ENCODE measurements at places on chromosomes 16 and 17.

- DNase-seq, result no peak
These were observed 6.8 kb downstream of the ACD start for GRCh38 chr16:67653128-67653788.

- no peak for DNase-seq
These were observed 331.3 kb upstream of the EEF2KMT start for GRCh38 chr16:5428932-5429331.

DNA sequence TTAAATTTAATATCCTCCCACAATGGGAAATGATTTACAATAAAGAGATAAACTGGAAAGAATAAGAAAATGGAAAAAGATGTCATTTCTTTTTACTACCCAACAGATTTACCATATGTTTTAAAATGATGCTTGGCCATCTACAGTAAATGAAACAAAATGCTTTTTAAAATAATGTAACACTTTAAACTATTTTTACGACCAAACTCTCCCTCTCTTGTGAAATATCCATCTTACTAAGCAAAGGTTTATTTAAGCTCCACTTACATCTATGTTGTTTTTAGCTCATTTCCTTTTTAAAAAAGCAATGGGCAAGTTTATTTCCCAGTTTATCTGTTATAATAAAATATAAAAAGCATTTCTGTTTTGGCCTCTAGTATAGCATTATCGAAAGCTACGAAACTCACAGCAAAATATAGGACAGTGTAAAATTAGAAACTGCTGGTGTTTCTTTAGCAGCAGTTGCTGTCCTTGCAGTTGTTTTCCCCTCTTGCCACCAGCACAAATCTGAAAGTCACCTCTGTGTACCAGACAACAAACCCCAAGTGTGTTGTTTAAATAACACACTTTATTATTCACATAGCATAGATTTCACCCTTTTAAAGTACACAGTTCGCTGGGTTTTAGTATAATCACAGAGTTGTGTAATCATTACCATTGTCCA lies 195.1 kb downstream of the CDRT15L2 start:
- no peak for DNase-seq

DNA sequence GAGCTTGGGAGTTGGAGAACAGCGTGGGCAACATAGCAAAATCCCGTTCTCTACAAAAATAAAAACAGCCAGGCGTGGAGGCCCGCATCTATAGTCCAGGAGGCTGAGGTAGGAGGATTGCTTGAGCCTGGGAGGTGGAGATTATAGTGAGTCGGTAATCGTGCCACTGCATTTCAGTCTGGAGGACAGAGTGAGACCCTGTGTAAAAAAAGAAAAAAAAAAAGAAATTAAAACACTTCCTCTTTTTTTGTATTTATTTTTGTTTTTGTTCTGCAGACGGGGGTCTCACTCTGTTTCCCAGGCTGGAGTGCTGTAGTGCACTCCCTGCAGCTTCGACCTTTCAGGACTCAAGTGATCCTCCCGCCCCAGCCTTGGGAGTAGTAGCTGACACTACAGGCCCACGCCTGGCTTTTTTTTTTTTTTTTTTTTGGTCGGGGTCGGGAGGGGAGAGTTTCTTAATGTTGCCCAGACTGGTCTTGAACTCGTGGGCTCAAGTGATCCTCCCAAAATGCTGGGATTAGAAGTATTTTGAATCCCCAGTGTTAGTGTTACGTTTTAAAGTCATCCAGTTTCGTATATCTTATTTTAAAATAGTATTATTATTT lies 1.5 kb downstream of the IST1 start:
- DNase-seq, result no peak

- no peak for DNase-seq
These were observed 47.2 kb downstream of the SCNN1G start for GRCh38 chr16:23229714-23230113.

DNA sequence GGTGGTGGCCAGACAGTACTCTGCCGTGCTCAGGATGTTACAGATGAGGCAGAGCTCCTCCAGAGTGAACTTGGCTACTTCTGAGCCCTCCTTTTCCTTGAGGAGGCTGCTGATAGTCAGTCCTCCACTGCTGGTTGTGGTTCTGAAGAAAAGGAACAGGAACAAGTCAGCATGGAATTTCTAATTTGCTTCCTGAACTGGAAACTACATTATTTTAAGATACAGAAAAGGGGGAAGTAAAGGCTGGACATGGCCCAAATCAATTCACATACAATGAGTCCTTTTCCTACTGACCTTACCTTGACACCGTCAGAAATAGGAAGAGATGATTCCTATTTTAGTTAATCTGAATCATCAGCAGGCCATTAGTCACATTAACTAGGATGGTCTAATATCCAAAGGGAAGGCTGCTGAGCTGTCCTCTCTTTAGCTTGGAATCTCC lies 154.2 kb downstream of the VPS53 start:
- no peak for DNase-seq

GRCh38 chr16:84700446-84701300 lies 873 bp downstream of the USP10 start:
- DNase-seq, result peak; percentile 37

DNA sequence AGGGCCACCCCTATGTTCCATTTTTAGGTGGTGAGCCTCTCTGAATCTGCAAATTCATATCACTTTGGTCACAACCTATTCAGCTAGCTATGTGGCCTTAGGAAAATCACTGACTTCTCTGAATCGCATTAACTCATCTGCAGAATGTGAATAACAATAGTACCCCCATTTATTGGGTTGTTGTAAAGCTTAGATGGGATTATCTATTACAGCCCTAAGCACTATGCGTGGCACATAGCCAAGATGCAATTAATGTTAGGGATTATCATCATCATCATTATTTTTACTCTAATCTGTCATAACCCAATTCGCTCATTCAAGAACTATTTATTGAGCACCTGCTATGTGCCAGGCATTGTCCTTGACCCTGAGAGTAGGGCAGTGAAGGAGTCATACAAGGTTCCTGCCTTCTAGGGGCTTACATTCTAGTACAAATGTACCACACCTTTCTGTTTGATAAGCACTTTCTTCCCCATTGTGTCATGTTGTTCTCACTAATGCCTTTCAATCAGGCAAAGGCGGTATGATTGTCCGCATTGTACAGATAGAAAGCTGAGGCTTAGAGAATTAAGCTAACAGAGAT lies 38.5 kb downstream of the CHD9 start:
- DNase-seq, result no peak

- no peak for DNase-seq
These were observed 2.6 kb downstream of the SPEM3 start for GRCh38 chr17:7431231-7431630.

GRCh38 chr16:17476414-17477259 lies 5.9 kb upstream of the XYLT1 start:
- DNase-seq, result peak; percentile 11

GRCh38 chr17:79233916-79234551 lies 159.4 kb downstream of the ENGASE start:
- no peak for DNase-seq

DNA sequence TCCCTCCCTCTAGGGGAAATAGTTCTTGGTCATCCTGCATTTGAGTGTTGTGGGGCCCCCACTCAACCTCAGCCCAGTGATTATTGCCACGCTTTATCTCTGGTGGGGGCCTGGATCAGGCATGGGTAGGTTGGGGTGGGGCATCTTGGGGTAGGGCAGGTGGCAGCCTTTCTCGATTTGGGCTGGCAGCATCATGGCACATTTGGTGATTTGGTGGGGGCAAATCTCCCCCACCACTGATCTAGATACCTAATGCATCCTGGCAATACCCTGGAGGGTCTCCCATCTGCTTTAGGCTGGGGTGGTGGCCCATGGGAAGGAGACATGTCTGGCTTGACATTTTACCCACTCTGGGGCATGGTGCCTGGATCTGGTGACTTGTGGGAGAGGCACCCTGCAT lies 40.2 kb downstream of the NLRP1 start:
- no peak for DNase-seq

GRCh38 chr16:698911-699671 lies 6.5 kb downstream of the FBXL16 start:
- no peak for DNase-seq

- no peak for DNase-seq
These were observed 247.1 kb upstream of the MON1B start for GRCh38 chr16:76943921-76944320.

DNA sequence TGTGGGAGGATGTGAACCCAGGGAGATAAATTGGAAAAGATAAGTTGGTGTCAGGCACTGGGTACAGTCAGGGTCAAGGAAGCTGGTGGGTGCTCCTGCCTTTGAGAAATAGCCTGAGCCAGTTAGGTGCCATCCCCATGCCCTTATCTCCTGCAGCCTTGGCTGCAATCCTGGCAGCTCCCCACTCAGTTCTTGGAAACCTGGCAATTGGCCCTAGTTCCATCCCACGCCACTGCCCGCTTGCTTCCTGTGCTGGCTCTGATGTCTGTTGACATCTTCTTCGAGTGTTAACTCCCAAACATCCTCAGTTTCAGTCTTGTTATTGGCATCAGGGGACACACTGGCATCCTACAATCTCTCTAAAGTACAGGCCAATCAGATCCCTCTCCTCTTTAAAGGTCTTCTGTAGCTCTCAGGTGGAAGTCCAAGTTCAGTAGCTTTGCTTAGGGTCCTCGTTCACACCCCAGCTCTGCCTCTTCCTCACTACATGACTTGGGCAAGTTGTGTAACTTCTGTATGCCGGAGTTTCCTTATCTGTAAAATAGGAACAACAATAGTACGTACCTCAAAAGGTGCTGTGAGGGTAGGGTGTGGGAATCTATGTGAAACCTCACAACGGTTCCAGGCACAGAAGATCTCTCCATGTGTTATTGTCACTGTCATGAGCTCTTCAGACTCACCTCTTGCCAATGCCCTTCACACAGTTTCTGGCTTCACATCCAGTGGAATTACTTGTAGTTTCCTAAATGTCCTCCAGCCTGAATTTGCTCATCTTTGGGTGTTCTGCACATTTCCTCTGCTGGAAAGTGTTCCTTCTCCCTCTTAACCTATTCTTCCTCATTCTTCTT lies 13.5 kb upstream of the PRKAR1A start:
- DNase-seq, result no peak

GRCh38 chr17:76238847-76239537 lies 1.3 kb downstream of the RNF157 start:
- no peak for DNase-seq

DNA sequence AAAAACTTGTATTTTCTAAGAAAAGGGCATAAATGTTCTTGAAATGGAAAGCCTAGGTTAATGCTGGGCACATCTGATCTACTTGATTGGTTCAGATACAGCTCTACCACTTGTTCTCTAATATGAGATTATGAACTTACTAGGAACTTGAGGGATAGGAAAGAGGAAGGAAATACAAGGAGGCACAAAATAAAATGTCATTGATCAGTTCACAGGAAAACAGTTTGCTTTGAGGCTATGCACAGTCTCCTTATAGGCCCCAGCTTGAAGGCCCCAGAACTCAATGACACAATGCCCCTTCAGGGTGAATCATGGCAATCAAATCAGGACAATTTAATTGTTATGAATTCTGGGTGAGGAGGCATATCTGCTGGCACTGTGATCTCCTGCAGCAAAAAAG lies 27.1 kb downstream of the NXPH3 start:
- no peak for DNase-seq

DNA sequence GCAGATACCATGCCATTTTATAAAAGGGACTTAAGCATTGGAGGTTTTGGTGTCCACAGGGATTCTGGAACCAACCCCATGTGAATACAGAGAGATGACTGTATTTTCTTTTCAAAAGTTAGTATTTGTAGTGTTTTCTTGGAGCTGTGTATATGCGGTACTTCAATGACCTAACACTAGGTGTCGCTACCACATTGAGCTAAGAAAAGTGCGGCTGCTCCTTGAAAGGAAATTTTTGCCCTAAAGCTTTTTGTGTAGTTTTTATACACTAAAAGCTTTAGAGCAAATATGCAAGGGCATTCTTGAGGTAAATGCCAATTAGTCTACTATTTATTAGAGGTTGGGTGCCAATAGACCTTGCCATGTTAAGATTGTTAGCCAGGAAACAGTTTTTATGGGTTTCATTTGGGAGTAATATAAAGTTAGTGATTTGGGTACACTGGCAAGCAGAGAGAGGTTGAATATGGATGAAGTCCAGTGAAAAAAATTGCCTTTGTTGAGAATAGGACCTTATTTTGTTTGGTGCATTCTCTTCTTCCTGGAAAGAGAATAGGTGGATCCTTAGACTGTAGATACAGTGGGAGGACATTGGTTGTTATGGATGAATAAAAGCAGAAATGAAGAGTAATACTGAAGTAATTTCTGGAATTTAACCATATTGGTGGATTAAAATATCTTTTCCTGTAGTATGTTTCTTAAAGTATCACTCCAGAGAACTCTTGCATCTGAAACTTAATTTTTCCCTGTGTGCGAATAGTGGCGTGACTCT lies 43.3 kb downstream of the BCAS3 start:
- DNase-seq, result no peak

GRCh38 chr16:20072874-20073202 lies 852 bp downstream of the GPR139 start:
- DNase-seq, result no peak

DNA sequence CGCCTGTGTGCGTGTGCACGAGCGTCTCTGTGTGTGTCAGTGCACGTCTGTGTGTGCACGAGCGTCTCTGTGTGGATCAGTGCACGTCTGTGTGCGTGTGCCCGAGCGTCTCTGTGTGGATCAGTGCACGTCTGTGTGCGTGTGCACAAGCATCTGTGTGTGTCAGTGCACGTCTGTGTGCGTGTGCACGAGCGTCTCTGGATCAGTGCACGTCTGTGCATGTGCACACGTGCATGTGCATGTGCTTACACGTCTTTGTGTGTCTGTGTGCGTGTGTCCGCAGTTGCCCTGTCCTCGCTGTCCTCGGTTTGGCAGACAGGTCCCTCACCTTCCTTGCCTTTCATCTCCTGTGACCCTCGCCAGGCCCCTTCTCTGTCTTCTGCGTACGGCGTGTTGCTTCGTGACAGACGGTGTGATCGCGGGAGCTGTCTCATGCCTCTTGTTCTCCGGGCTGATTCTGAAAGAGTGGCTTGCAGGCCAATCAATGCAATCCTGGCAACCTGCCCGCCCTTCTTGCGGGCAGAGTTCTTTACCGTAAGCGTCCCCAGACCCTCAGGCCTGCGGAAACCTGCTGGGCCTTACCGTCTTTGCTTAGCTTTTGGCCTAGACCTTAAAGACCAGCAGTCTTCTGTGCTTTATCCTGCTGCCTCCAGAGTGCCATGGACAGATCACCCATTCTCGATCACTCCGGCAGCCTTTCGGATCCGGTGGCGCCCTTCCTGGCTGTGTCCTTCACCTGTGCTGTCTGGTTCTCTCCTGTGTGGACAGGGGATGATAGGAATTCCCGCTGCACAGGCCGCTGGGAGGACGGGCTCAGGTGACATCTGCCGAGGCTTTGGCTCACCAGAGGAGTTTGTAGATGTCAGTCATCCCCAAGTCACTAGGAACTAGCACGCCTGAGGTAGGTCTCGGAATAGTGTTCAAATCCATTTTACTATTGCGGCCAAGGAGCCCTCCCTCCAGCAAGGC lies 18.5 kb downstream of the MLYCD start:
- DNase-seq, result no peak

DNA sequence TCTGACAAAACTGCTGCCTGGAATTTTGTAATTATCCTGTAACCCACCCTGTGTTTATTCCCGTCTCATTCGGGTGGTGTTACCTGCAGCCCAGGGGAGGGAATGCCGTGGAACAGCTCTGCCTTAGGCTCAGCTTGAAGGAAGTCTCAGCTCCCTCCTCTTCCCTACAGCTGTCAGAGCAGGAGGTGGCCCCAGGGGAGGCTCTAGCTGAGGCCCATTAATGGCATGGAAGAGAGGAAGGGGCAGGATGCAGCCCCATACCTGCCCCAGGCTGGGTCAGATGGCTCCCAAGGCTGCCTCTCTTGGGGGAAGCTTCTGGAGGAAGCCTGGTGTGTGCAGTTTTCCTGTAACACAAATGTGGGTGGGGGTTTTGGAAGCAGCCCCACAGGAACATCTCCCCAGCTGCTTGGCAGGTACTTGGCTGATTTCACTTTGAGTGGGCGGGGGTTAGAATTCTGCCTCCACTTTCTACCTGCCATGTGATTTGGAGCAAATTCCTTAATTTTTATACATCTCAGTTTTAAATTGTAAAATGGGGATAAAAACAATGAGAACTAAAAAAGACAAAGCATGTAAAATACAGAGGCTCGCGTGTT lies 103.9 kb downstream of the MGAT5B start:
- no peak for DNase-seq
